Breast epithelium (tissue), 4 donors: ENCODE measurements at places on chromosomes 3 and 15. TPM values are rescaled to one million over a fixed set of nuclear protein-coding genes. Genes with fewer than 3 reads are reported as not detected.

DNA sequence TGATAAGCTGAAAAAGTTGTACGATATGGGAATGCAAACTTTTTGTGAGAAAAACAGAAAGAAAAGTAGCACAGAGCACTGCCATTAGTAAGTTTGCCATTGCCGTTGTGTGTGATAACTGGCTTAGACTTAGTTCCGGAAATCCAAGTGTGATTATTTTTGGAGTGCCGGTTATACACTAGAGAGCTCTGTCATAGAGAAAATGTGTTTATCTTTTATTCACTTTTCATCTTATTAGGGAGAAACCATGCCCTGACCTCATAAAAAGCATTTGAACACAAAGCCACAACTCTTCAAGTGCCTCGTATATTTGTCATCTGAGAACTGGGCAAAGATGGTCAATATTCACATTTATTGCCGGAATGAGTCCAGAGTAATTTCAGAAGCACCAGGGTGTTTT, 36.1 kb downstream of the CTDSPL start:
- DNase-seq: no peak

GRCh38 chr3:169246158-169246557, 417.4 kb downstream of the MECOM start:
- DNase-seq: no peak

DNA sequence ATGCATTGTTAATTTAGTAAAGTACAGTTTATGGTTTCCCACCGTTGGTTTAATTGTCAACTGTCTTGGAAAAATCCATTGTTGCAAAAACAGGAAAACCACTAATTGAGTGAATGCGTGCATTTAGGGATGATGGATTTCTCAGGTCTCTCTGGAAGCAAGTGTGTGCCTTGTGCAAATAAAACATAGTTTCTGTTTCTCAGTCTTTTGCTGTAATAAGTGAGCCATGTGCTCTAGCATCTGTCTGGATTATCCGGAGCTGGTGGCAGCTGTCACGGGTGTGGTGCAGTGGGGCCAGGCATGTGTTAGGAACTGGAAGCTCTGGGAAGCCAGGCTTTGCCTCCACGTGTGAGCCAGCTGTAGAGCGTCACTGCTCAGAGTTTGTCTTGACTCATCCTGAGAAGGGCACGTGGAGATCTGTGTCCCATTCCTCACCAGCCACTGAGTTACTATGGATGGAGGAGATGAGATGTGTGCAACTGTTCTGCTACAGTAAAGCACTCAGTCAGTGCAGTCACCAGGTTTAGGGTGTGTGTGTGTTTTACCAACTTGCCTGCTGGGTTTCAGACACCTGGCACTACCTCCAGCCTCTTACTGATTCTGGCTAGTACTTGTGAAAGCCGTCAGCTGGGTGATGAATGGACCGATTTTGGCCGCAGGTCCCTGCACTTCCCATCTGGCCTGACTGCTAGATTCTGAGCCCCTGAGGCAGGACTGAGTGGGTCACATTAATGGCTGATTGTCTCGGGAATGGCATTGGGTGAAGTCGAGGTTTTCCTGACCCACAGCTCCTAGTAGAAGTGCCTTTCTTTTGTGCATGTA, 7.2 kb downstream of the APBA2 start:
- DNase-seq: no peak

DNA sequence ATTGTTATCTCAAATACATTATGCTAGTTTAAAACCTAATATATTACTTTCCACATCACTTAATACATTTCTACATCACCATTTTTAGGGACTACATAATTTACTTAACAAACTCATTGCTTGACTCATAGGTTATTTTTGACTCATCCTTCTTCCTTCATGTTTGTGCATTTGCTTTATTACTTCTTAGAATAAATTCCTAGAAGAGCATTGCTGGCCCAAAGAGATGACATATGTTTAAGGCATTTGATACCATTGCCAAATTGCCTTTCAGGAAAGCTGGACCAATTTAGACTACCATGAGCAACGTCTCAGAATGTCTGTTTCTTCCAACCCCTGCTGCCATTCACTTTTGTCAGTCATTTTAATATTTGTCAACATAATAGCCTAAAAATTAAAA, 905.8 kb downstream of the IGSF11 start:
- no peak for DNase-seq

DNA sequence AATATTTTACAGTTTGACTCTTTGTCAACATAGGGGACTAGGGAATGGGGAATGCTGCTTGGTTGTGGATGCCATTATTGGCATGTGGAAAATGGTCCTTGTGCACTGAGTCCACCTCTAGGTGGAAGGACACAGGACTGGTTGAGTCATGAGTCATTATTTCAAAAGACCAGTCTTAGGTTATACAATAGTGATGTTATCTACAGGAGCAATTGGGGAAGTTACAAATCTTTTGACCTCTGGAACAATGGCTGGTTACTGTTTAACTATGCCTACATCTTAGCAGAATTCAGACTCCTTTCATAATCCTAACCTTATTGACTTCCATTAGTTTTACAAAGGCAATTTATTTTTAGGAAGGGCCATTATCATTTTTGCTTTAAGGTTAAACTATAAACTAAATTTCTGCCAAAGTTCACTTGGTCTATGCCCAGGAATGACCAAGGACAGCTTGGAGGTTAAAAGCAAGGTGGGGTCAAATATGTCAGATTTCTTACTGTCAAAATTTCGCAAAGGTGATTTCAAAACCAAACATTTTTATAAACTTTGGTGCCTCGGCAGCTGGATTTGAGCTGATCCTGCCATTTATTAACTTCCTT, 11.8 kb upstream of the CCR8 start:
- DNase-seq: no peak

DNA sequence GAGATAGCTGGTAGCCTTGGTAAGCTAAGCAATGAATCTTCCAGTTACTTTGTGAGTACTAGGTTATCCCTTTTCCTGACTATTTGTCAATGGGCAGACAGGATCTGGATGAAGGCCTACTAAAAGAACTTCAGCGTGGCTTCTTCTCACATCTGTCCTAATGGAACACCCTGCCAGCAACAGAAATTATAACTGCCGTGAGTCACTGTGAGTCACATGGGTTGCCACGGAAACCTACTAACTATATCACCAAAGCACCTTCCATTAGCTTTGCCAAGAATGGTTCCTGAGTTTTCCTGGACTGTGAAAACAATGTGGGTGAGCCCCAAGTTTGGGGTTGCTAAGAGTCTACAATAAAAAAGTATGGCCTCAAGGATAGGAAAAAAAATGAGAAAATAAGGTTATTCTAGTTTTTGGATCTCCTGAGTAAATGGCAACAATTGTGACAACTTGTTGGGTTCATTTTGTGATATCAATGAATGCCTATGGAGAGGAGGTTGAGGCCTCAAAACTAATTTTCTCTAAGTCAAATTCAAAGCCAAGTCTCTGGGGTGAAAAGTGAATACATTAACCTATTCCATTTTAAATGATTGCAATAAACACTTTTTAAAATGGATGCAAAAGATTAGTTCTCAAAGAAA, 195.1 kb upstream of the ICE2 start:
- DNase-seq: peak; percentile 50

GRCh38 chr15:67865331-67865730, 25.5 kb upstream of the RNU6-1 start:
- DNase-seq: no peak

ZNF385D gene
- 3.2 TPM for total RNA-seq

GRCh38 chr3:64915778-64916177, 228.0 kb upstream of the ADAMTS9 start:
- DNase-seq: no peak

- DNase-seq: no peak
Measured at GRCh38 chr3:125104639-125105038, 48.8 kb upstream of the HEG1 start.

DNA sequence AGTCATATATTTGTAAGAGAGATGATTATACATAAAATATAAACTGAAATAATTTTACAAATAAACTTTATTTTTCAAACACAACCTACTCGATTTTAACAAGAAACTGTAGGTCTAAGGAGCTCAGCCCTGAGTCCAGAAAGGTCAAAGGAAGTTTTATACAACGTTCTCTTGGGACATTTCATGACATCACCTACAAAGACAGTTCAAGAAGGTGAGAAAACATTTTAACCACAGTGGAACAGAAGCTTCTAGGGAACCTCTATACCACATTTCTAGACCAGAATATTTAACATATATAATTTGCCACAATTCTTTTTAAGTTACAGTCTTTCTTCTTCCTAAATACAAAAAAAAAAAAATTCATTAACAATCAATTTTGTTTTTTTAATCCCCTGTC, 40.1 kb downstream of the CBLB start:
- no peak for DNase-seq
